Sciatic nerve (tissue), 2 donors: ENCODE measurements at places on chromosomes 13 and 19. TPM values are rescaled to one million over a fixed set of nuclear protein-coding genes. Genes with fewer than 3 reads are reported as not detected.

DNA sequence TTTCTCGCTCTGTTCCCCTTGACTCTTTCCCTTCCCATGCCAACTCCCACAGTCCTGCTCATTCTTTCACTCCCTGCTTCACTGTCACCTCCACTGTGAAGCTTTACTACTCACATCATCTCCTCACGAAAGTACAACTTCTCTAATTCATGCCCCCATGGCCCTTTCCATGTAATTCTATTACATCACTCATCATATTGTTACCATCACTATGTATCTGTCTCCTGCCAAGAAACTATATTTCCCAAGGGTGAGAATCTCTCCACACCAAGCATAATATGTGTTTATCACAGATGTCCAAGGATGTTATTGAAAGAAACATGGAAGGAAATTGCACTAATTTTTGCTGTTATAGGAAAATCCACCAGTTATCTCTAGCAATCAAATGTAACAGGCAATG is 37.2 kb upstream of the LRCH1 start:
- no peak for DNase-seq

DNA sequence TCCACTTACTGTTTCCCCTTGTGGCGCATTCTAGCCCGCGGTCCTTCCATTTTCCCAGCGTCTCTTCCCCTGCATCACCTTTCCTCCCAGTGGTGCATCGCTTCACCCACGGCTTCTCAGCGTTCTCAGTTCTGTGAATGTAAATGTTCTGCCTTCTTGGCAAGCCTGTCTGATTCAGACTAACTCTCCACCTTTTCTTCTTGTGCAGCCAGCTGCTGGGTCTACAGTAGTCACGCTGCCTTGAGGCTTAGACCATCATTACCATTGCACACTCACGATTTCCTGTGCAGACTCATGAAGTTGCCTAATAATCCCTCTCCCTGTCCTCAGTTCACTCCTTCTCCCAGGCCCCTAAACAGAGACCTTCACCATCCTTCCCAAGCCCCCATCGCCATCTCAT is 75.0 kb downstream of the DHRS12 start:
- DNase-seq: no peak

- no peak for DNase-seq
These were observed 22.4 kb downstream of the RFXAP start for GRCh38 chr13:36841391-36841790.

ZNF626 gene
- 19.7 TPM for total RNA-seq
